ENCODE measurements at places on chromosomes 5 and 9.

GRCh38 chr9:114387680-114388356, at the start of gene AKNA:
AKNA (minus strand) TSS chr9:114387982; CDS start chr9:114381333, 6,649 bp downstream.
- peak; percentile 64 for DNase-seq

GRCh38 chr5:92508271-92508670, 1072.7 kb downstream of the NR2F1-AS1 start:
- peak; percentile 82 for DNase-seq

GRCh38 chr9:76433836-76434235, 25.1 kb upstream of the GCNT1 start:
- DNase-seq: peak; percentile 57

- DNase-seq: no peak
Observed at GRCh38 chr9:90900130-90900529, 98.5 kb downstream of the SYK start.

DNA sequence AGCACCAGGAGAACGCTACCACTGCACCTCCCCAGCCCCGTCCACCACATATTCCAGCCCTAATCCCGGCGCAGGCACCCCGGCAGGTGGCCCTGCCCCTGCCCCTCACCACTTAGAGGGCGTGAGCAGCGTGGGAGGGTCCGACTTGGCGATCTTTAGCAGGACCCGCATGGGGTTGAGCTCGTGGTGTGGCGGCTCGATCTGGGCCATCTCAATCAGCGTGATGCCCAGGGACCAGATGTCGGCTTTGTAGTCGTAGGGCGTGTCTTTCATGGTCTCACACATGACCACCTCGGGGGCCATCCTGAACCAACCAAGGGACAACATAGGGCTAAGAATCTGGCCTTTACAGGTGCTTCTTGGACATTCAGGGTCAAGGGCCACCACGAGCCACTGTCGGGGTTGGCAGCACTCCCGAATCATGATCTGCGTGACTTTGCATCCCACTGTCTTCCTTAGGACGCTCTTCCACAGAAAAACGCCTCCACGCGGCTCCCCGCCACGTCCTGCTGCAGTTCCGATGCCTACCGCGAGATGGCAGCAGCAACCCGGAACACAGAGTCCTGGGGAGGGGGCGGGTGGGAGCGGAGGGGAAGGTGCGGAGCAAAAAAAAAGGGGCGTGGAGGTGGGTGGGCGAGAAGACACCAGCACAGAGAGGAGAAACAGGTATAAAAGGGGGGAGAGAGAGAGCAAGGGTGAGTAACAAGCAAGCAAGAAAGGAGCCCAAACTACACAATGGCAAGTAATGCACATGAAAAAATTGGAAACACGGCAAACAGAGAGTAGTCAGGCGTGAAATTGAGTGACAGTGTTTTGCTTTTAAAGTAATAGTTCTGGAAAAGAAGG, 81.3 kb downstream of the STK10 start:
- peak; percentile 45 for DNase-seq

DNA sequence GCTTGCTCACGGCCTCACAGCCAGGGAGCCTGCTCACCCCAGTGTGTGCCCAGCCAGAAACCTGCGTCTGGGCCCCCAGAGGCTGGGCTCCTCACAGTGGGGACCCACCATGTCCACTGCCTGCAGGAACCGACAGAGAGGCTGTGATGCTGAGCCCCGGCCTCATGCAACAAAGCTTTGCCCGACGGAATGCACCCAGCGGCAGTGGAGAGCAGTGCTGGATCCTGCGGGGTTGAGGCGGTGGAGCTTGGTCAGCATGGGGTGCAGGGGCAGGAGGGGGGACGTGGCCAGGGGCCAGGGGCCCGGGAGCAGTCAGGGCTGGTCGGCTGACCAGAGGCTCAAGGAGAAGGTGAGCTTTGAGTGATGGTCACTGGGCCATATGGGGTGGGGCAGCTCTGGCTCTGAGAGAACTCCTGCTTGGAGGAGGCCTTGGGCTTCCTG, 7.7 kb upstream of the CEP72 start:
- no peak for DNase-seq

DNA sequence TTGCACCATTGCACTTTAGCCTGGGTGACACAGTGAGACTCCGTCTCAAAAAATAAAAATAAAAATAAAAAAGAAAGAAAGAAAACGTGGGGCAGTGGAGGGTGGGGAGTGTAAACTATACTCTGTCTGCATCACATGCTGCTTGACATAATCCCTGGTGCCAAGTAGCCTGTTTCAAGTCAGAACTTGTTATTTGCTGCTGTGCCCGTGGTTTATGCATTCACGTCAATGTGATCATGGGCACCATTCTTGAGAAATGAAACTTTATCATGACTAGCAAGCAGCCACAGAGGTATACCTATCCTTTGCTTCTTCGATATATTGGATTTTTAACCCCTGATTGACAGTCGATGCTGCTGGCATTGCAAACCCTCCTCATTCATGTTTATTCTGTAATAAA, 4.1 kb upstream of the SMU1 start:
- DNase-seq: no peak

DNA sequence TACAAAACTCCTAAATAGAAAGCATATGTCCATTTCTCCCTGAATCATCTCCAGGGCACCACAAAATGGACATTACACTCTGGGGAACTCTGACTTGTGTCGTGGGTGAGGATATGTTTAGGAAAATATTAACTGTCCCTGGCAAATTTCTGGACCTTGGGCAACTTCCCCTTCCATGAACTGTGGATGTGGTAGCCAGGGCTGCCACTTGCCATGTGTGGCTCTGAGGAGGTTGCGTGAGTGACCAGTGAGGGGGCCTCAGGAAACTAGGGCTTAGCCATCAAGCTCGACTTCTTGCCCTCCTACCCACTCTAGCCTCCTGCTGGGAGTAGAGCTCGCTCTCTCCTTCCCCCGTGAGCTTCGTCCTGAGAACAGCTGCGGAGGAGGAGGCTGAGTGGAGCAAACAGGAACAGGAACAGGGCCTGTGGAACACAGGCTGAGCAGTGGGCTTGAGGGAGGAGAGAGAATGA, 13.8 kb upstream of the STC2 start:
- DNase-seq: no peak

DNA sequence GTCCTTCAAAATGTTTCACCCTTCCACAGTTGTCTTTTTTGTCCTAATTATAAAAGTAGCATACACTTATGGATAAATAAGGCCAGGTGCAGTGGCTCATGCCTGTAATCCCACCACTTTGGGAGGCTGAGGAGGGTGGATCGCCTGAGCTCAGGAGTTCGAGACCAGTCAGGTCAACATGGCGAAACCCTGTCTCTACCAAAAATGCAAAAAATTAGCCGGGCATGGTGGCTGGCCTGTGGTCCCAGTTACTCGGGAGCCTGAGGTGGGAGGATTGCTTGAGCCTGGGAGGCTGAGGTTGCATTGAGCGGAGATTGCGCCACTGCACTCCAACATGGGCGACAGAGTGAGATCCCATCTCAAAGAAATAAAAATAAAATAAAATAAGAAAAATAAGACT, 1.6 kb downstream of the C5orf52 start:
- DNase-seq: no peak

All from kidney tubule cell (primary cell).